ENCODE measurements at places on chromosomes 5 and 9. TPM values are rescaled to one million over a fixed set of nuclear protein-coding genes. Genes with fewer than 3 reads are reported as not detected.

The DNM1 gene
- polyA plus RNA-seq, result 6.0 TPM

The TNPO1 gene
- polyA plus RNA-seq, result 11.3 TPM

The PCDHB4 gene
- 1.3 TPM for polyA plus RNA-seq

The GHR gene
- polyA plus RNA-seq, result 8.1 TPM

The CCDC152 gene
- polyA plus RNA-seq, result 2.9 TPM

The PCDHB16 gene
- 1.3 TPM for polyA plus RNA-seq

The SKIC3 gene
- 14.2 TPM for polyA plus RNA-seq

The FBN2 gene
- 1.5 TPM for polyA plus RNA-seq

The GABRA6 gene
- polyA plus RNA-seq, result not detected

The PPP1R26 gene
- 14.5 TPM for polyA plus RNA-seq

The DNAJC25 gene
- polyA plus RNA-seq, result 5.0 TPM

The SPARC gene
- polyA plus RNA-seq, result 301 TPM

The REEP2 gene
- polyA plus RNA-seq, result 38.7 TPM

The SLC34A1 gene
- not detected for polyA plus RNA-seq

The PCDHGB2 gene
- polyA plus RNA-seq, result 1.9 TPM

The ITGA1 gene
- 6.6 TPM for polyA plus RNA-seq

The IFNA13 gene
- polyA plus RNA-seq, result not detected

The CERT1 gene
- 9.1 TPM for polyA plus RNA-seq

The SHISAL2B gene
- not detected for polyA plus RNA-seq

The TMEM252 gene
- polyA plus RNA-seq, result 0.16 TPM

The TXNDC8 gene
- not detected for polyA plus RNA-seq

The LPAR1 gene
- polyA plus RNA-seq, result 14.2 TPM

The ATOSB gene
- polyA plus RNA-seq, result 14.0 TPM

The ADRB2 gene
- 2.4 TPM for polyA plus RNA-seq

The POLK gene
- polyA plus RNA-seq, result 7.2 TPM

The LCN12 gene
- polyA plus RNA-seq, result 7.0 TPM
